IMR-90 (cell line): ENCODE measurements at places on chromosomes 1 and 21. TPM values are rescaled to one million over a fixed set of nuclear protein-coding genes. Genes with fewer than 3 reads are reported as not detected.
A peak's percentile ranks its signal among the peaks of the same experiment; 100 is the strongest.

DNA sequence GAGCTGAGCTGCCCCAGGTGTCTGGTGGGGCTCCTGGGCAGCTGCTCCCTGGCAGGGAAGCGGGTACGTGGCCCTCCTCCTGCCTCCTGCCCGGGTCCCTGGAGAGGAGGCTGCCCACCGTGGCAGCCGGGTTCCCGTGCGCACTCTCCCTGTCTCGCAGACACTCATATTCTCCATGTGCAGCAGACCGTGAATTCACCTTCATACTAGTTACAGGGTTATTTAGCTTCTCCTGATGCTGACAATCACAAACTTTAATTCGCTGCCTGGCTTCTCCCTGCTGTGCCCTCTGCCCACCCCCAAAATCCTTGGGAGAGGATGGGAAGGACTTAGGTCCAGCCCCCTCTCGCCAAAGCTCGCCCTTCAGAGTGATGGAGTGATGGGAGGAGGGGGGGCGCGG is 95.3 kb downstream of the CASZ1 start:
- no peaks in the 10 kb centered on the region for H3K36me3 ChIP-seq
- H3K4me3 ChIP-seq: no peak overlapping the region
- H3K4me1 ChIP-seq: no peaks in the 10 kb centered on the region; the same call in 1 of the 2 replicates
- no peak for DNase-seq
- H3K27me3 ChIP-seq: peaks cover 74% of the 10 kb centered on the region

GRCh38 chr1:219507437-219507836 is 105.5 kb downstream of the ZC3H11B start:
- no peaks in the 10 kb centered on the region; the same call in none of the 2 replicates for H3K27me3 ChIP-seq
- H3K4me3 ChIP-seq: no peak overlapping the region
- H3K4me1 ChIP-seq: no peaks in the 10 kb centered on the region
- DNase-seq: no peak
- H3K27ac ChIP-seq: no peak overlapping the region

DNA sequence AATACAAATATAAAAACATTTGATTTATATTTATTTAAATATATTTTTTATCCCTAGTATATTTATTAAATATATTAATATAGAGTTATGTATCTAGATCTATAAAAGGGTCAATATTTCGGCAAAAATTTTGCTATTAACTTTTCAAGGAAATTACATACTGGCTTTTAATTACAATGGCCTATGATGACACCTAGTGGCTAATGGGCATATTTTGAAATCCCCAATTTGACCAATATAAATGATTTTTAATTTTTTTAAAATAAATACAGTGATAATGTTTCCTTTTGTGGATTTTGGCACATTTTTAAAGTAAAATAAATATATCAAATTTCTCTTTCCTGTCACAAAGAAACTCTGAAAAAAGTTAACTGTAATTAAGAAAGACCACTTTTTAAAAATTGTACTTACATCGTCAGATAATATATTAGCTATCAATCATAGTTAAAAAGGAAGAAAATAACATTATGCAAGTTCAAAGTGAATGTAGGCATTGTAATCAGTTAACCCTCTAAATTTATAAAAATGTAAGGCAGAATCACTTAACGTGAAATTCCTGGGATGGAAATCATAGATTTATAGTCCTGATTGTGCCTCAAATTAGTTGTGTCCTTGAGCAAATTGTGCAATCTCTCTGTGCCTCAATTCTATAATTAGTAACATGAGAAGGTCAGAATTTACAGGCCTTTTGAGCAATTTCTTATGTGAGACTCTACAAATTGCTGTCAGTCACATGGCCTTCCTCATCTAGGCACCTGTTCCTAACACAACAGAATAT is 25.6 kb upstream of the RGS13 start:
- H3K27me3 ChIP-seq: no peaks in the 10 kb centered on the region
- no peaks in the 10 kb centered on the region; the same call in 1 of the 2 replicates for H3K4me1 ChIP-seq
- no peak overlapping the region for H3K4me3 ChIP-seq
- peak; percentile 45 for DNase-seq
- H3K36me3 ChIP-seq: no peaks in the 10 kb centered on the region

DNA sequence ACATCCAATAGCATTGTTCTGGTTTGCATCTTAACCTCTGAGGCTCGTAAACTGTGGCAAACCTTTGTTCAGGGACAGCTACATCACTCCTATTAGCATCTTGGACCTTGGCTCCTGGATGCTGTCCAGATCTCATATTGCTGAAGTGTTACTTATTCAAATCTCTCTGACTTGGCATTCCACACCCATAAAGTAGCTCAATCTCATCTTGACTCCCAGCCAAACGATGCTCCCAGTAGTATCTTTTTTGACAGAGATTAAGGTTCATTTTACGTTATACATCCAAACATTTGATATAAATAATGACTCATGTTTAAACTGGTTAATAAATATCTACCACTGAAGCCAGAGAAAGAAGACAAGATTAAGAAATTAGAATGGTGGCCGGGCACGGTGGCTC is 4.4 kb upstream of the FLVCR1 start:
- no peak overlapping the region for H3K27ac ChIP-seq
- no peak for DNase-seq
- no peak overlapping the region for H3K4me3 ChIP-seq
- no peaks in the 10 kb centered on the region for H3K4me1 ChIP-seq
- H3K27me3 ChIP-seq: no peaks in the 10 kb centered on the region
- H3K36me3 ChIP-seq: no peaks in the 10 kb centered on the region

- H3K4me1 ChIP-seq: peaks cover 6% of the 10 kb centered on the region
- no peaks in the 10 kb centered on the region for H3K36me3 ChIP-seq
- peak; percentile 18 for DNase-seq
These were observed 124.3 kb upstream of the GADD45A start for GRCh38 chr1:67560580-67561255.

DNA sequence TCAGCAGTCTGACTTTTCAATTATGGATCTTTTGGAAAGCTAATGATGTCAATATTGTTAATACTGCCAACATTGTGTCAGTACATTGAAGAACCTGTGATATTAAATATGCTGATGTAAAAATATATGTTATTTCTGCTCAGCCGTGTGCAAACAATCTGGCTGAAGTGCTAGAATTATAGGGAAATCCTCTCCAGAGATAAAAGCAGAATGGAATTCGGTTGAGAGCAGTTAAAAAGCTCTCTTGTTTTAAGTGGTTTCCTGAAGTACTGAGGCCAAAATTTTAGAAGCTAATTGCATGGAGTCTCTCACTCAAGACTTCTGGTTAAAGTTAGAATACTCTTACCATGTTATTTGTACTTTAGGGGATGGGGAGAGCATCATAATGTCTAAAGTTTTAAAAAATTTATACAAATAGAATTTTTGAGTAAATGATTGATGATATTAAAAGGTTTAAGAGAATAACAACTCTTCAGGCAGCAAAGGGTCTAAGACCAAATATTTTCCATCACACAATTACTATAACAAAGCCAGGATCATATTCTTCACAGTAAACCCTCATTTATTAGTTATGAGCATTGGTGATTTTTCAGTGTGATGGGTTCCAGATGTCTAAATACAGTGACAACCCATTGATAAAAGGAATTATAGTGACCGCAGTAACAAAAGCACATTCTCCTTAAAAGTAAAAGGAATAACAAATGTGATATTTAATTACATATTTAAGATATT is 834.2 kb upstream of the CXADR start:
- no peak overlapping the region for H3K27ac ChIP-seq
- no peaks in the 10 kb centered on the region for H3K4me1 ChIP-seq
- H3K27me3 ChIP-seq: no peaks in the 10 kb centered on the region
- H3K4me3 ChIP-seq: no peak overlapping the region
- no peaks in the 10 kb centered on the region for H3K36me3 ChIP-seq

The BMP8B gene
- total RNA-seq: not detected in 2 replicates
